Stimulated activated CD4-positive, alpha-beta T cell treated with anti-CD3 and anti-CD28 coated beads, Interleukin-1b, Interleukin-23, amount 100 ng/mL, for 1 hour (primary cell): ENCODE measurements at places on chromosomes 7 and 10.
A peak's percentile ranks its signal among the peaks of the same experiment; 100 is the strongest.

DNA sequence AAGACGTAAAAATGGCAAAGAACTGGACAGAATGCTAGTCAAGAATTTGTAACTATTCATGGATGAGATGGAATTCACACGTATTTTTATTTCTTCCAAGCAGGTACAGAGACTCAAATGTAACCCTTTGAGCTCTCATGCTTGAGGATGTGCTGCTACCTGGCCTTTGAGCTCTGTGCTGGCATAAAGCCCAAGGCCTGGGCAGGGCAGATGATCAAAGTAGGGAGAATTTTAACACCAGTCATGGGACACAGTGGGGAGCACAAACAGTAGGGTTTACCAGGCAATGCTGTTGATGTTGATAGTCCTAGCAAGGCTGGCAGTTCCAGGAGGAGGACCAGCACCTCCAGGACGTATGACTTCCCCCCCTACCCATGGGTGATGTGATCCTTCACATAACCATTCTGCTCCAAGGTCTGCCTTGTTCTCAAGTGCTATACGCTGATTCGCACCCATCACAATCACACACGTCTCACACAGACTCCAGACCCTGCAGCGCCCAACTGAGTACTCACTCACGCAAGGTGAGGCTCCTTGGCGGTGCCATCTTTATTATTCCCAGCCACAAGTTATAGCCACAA is 48.6 kb upstream of the DLG5 start:
- DNase-seq = no peak

GRCh38 chr7:128838981-128839731 is 8.9 kb downstream of the FLNC start:
- DNase-seq = no peak

DNA sequence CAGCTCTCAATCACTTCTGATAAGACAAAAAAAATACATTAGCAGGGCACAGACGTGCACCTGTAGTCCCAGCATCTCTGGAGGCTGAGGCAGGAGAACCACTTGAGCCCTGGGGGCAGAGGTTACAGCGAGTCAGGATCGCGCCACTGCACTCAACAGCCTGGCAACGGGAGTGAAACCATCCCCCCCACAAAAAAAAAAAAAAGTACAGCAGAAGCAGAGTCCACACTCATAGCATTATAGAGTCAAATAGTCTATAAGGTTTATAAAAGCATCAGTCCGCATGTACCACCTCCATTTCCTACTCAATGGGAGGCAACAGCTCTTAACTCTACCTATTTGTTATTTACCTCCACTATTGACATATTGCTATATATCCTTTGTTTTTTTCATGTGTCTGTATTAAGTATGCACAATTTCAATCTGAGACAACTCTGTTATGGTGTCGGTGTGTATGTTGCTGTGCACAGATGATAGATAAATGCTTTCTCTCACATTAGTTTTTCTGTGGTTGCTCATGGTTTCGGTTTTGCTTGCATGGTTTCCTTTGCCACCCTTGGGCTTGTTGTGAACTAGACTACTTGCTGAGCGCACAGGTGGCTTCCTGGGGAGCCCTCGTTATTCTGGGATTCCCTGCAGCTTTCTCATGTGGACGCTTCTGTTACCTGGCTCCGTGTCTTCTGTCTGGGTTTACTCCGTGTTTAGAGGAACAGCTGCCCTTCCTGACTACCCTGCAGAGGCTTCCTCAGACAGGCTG is 40.4 kb downstream of the PROSER2 start:
- peak; percentile 35 for DNase-seq

- no peak for DNase-seq
These were observed 13.8 kb upstream of the GPR146 start for GRCh38 chr7:1030444-1031070.

- no peak for DNase-seq
These were observed 67.6 kb downstream of the STK17A start for GRCh38 chr7:43650457-43651052.

DNA sequence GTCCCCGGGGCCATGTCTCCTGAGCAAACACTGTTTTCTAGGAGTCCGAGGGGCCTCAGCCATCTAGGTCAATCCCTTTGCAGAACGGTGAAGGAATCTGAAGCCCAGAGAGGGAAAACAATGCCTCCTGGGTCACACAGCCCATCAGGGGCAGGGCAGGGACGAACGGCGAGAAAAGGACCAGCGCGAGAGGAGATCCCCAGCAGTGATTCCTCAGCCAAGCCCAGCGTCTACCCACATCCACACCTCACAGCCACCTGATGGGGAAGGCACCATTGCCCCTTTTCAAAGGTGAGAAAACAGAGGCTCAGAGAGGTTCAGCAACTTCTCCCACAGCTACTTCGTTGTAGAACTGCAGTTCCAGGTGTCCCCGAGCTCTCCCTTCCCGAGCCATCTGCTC is 17.9 kb upstream of the PSMG3 start:
- DNase-seq = no peak

GRCh38 chr10:70355051-70356021 is 27.1 kb downstream of the LRRC20 start:
- no peak for DNase-seq

GRCh38 chr7:20596653-20597052 is 18.8 kb upstream of the ABCB5 start:
- no peak for DNase-seq

GRCh38 chr7:50347693-50348092 is 43.2 kb downstream of the IKZF1 start:
- no peak for DNase-seq

DNA sequence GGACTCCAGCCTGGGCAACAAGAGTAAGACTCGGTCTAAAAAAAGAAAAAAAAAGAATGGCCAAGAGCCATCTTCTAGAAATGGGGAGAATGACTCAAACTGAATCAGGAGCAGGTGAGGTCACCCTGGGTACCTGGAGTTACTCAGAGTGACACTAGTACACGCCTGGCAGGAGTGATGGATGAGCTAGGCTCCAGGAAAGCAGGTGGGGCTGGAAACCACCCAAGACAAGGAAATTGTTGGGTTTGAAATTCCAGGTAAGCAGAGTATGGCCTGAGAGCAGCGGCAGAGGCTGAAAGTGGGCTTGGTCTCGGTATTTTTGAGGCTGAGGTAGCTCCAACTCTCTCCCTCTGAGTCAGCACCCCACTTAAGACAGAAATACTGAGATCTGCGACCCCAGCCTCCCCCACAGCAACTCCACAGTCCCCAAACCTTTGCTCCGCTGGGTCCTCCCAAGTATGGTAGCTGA is 18.5 kb downstream of the DDIT4 start:
- no peak for DNase-seq

DNA sequence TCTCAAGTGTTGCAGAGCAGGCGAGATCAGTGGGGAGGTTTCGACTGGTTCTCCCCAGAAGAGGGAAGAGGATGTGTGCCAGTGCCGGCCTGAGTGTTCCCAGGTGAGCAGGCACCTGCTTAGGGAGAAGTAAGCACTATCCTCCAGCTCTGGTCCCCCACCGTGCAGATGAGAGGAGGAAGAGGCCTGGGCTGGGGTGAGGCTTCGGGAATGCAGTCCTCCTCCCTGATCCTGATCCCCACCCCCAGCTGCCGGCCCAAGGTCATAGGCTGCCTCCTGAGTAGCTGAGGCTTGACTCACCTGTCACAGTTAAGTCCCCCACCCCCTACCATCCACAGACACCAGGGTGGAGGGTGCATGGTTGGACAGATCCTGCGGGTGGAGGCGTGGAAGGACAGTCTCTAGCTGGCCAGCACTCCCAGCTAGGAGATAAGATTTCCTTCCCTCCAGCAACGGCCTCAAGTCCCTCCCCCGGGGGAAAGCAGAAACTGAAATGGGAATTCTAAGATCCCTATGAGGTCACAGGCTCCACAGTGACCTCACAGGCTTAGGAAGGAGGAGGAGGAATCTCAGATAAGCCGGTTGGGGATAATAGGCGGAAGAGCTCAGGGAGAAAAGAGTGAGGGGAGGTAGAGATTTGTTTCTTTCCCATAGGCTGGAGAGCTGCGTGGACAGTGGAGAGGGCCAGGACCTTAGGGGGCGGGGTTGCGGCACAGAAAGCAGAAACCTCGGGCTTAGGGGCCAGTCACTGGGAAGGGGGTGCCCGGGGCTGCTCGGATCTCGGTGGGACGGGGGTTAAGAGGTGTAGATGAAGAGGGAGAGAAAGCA is 1.0 kb downstream of the LRCH4 start:
- no peak for DNase-seq

- DNase-seq = no peak
These were observed 215.9 kb downstream of the RAB11FIP2 start for GRCh38 chr10:117830787-117831212.

DNA sequence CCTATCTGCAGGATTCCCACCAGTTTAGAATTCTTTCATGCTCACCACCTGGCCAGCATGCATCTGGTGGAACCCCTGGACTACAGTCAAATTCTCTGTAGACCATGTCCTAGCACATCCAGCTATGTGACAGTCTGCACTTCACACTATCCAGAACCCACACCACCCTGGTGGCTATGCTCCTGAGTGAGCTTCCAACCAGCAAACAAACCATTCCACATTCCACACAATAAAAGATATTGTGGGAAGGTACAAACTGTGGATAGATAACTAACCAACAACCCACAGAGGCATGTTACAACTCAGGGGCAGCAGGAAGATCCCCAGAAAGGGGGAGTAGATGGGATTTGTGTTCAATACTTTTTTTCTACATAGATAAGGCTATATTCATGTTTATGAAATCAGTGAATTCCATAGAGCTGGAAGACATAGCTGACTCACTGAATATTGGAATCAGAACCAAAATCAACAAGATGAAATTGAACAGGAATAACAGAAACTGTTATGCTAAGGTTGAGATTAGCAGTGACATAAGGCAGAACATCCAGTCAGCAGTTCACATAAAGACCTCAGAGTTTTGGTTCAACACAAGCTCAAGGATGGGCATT is 72.5 kb downstream of the LRRC17 start:
- no peak for DNase-seq

DNA sequence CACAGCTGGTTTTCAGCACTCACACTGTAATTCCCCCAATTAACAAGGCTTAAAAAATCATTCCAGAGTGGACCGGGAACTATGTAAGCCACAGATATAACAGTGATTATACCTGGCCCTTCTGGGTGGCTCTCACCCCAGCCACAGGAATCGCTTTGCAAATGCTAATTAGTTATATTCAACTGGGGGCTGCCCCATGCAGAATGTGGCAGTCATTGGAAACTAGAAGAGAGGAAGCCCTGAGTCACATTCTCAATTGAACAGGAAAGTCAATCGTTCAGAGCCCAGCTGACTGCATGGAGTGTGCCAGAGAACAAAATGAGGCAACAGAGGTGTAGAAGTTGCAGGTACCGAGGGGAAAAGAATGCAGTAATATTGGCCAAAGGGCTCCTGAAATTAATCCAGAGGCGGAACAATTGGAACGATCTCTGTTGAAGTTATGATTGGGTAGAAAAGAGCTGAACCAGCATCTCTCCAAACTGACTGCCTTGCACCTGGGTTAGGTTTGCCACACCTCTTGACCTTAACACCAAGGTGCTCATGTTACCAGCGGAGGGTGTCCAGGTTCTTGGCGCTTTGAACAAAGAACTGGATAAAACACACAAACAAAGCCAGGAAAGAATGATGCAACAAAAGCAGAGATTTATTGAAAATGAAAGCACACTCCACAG is 909.7 kb upstream of the AUTS2 start:
- DNase-seq = no peak

GRCh38 chr7:150831851-150832250 is 20.5 kb upstream of the AOC1 start:
- no peak for DNase-seq

GRCh38 chr10:77637532-77638320 is at the start of gene KCNMA1:
TSS of gene KCNMA1 (minus strand) at chr10:77637808.
- no peak for DNase-seq

DNA sequence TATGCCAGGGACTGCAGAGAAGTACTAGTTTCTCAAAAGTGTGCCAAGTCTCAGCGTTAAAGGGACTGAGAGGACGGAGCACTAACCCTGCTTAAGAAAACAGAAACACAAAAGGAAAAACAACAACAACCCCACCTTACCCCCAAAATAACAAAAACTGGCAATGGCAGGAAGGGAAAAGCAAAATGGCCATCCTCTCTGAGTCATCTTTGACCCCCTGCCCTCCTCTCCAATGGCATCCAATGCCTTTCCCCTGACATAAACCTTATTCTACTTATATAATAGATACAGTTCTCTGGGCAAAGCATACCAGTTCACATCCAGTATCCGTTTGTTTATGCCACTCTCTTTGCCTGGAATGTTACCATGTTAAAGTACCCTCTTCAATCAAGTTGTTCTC is 1.6 kb downstream of the POLR1F start:
- DNase-seq = no peak

- no peak for DNase-seq
These were observed 40.6 kb upstream of the VKORC1L1 start for GRCh38 chr7:65832281-65832680.

DNA sequence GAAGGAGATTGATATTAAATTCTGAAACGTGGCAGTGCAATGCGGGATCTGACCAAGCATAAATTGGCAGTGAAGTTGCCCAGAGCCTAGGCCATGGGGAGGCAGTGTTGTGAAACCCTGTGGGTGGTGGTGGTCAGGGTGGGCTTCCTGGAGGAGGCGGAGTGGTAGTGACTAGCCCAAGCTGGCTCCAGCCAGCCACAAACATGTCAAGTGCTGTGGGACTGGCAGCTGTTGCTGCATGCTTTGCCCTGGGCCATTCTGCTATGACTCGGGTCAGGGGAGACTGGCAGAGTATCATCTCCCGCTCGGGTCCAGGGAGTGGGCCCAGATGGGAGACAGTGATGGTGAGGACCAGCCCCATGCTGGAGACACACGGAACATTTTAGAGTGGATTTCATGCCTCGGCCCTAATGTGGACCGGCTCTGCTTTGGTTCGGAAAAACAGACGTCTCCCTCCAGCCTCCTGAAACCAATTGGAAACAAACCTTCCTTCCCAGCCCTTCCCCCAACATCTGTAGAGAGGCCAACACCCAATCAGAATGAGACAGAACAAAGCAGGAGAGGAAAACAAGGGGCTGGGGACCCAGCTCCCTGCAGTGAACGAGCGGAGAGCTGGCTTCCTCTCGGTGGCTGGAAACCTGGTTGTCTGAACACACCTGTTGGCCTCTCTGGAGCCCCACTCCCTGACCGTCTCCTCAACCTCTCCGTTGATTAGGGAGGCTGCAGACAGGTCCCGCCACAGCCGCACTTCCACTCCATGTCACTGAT is 58.2 kb downstream of the TMEM270 start:
- no peak for DNase-seq

- DNase-seq = no peak
These were observed 5.5 kb upstream of the OPN4 start for GRCh38 chr10:86648704-86649427.

- DNase-seq = no peak
These were observed 7.9 kb upstream of the NKX2-3 start for GRCh38 chr10:99524736-99525380.

DNA sequence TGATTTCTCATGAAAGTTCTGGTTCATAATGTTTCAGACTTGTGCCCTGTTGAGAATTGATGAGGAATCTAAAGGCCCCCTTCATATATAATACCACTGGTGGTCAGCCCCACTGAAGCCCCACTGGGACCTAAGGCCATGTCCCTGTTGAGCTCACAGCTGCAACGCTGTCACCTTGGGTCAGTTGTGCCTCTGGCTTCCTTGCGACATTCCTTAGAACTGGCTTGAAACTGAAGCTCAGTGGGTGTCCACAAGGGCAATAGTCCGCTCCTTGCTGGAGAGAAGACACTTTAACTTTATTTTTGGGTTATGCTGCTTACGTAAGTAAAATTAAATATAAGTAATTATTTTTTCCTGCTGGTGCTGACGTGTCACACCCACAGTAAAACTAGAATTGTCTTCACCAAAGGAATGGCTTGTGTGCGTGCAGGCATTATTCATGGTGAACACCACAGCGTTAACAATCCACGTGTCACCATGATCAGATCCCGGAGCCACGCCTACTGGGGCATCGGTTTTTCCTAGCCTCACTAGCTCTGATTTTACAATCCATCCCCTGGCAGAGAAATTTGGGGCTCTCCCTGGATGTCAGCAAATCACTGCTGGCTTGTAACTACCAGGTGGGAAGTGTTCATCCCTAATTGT is 66.5 kb downstream of the BICC1 start:
- no peak for DNase-seq
